Activated T-helper 1 cell treated with anti-CD3 and anti-CD28 coated beads, Interleukin-2, amount 50 U/mL, for 16 hours (primary cell): ENCODE measurements at places on chromosomes 2 and 18.

DNA sequence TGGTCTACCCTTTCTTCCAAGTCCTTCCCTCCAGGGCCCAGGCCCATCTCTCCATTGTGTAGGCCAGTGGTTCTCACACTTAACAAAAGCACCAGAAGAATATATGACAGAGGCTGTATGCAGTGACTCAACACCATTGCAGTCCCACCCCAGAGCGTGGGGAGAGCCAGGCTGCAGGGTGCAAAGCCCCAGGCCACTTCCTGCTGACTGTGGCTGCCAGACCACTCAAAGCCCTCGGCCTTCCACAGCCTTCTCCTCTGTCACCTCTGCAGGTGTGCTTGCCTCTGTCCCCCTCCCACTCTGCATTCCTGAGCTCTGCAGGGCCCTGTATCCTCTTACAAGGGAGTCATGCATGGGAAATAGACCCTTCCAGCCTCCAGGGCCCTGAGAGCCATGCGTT is 40.4 kb upstream of the ARHGEF4 start:
- no peak for DNase-seq

GRCh38 chr2:104043864-104044263 is 810.1 kb upstream of the POU3F3 start:
- no peak for DNase-seq

DNA sequence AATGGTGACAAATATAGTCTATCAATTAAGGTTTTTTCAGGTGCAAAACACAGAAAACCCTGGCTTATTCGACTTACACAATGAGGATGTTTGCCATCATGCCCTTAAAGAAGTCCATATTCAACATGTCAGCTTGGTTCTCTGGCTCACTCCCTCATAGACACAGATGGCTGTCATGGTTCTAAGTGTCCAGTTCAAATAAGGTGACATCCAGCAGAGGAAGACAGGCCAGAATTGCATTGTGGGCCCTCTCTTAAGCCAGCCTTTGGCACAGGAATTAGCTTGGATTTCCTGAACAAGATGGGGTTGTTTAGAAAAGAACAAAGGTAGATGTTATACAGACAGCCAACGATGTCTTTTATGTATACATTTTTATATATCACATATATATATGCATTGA is 18.7 kb upstream of the SLC1A4 start:
- DNase-seq = no peak

DNA sequence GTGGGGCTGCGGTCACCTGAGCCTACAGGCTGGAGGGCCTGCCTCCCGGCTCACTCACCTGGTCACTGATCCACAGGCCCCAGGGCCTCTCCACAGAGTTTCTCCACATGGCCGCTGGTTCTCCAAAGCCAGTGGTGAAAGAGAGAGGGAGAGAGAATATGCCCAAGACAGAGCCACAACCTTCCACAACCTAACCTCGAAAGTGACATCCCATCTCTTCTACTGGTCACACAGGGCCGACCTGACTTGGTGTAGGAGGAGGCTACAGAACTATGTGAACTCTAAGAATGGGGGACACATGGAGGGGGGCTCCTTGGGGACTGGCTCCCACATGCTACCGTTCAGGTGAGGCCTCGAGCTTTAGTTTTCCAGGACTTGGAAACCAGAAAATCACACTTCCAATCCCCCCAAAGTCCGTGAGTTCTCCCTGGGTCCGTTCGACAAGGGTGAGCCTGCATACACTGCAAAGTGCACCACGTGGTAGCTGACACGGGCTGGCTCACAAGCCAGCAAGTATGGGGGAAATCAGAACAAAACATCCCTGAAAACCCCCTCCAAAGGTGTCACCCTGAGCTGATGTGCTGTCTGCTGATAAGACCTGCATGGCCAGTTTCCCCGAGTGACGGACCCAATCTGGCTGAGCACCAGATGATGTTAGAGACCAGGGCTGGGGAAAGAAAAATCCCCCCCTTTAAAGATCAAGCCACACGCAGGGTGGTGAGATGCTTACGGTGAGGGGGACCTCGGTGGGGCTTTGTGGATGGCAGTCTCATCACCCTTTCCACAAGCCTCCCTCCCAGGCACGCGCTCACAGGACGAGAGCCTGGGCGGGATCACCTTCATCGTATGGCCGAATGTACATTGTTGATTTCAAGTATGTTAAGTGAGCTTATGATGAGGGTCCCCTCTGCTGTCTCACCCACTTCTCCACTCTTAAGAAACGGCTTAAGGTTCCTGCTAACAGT is 54.2 kb upstream of the SEMA4C start:
- DNase-seq = no peak

GRCh38 chr2:221463241-221463896 is 108.7 kb downstream of the EPHA4 start:
- DNase-seq = no peak

DNA sequence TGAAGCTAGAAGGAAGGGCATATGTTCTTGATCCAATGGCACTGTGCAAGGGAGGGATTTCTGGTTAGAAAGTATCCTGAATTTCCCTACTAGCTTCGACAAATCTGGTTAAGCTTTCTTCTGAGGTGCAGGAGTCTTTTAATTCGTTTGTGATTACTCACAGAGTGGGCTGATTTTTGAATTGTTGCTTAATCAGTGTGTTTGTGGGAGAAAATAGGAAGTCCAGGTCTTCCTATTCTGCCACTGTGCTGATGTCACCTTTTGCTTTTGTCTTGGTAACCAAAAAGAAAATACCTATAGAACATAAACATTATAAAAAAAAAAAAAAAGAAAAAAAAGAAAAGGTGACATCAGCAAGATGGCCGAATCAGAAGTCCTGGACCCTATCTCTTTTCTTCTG is 1008.6 kb downstream of the TSN start:
- DNase-seq = no peak

GRCh38 chr2:127621981-127622431 is 23.9 kb upstream of the GPR17 start:
- no peak for DNase-seq

- DNase-seq = no peak
Measured at GRCh38 chr18:12630136-12630535, 27.8 kb downstream of the SPIRE1 start.
